ENCODE measurements at places on chromosomes 2 and 18. TPM values are rescaled to one million over a fixed set of nuclear protein-coding genes. Genes with fewer than 3 reads are reported as not detected.

HNMT gene
- 17.5 TPM for total RNA-seq

OTX1 gene
- total RNA-seq = 0.60 TPM

IL18RAP gene
- total RNA-seq = 0.19 TPM

SPP2 gene
- total RNA-seq = not detected

TCF23 gene
- total RNA-seq = not detected

FASTKD1 gene
- 17.2 TPM for total RNA-seq

MAP2 gene
- total RNA-seq = 9.2 TPM

TNFRSF11A gene
- 2.4 TPM for total RNA-seq

ALK gene
- total RNA-seq = 0.17 TPM

ANKRD36B gene
- 14.3 TPM for total RNA-seq

SMPD4 gene
- 29.6 TPM for total RNA-seq

GCA gene
- total RNA-seq = 13.8 TPM

FAM117B gene
- 7.3 TPM for total RNA-seq

CREG2 gene
- not detected for total RNA-seq

DSC2 gene
- 30.3 TPM for total RNA-seq

ASPRV1 gene
- 0.15 TPM for total RNA-seq

DNAH6 gene
- total RNA-seq = 0.75 TPM

MOGAT1 gene
- total RNA-seq = not detected

MYO5B gene
- 13.5 TPM for total RNA-seq

DNER gene
- total RNA-seq = 0.34 TPM

ZNF513 gene
- total RNA-seq = 10.4 TPM

UGT1A5 gene
- total RNA-seq = not detected

ADNP2 gene
- 7.0 TPM for total RNA-seq

TUBA3E gene
- not detected for total RNA-seq

ZC3H6 gene
- 7.3 TPM for total RNA-seq

ANKRD62 gene
- total RNA-seq = 5.2 TPM

ASXL3 gene
- total RNA-seq = 2.5 TPM

IL36RN gene
- total RNA-seq = not detected

HEATR5B gene
- total RNA-seq = 13.0 TPM

CARF gene
- 2.1 TPM for total RNA-seq

LYPD1 gene
- 20.5 TPM for total RNA-seq

NAT8 gene
- total RNA-seq = not detected

POTEI gene
- 0.13 TPM for total RNA-seq

EHD3 gene
- 0.75 TPM for total RNA-seq

PROKR1 gene
- total RNA-seq = not detected

RELCH gene
- 12.2 TPM for total RNA-seq

ANKRD36C gene
- total RNA-seq = 6.2 TPM

CPLX4 gene
- not detected for total RNA-seq

ADRA2B gene
- total RNA-seq = 0.31 TPM
